ENCODE measurements at places on chromosomes 2 and 18.

GRCh38 chr2:39772086-39772811, 6.8 kb downstream of the THUMPD2 start:
- no peak for DNase-seq

GRCh38 chr2:100257939-100258338, 64.4 kb downstream of the LONRF2 start:
- no peak for DNase-seq

- no peak for DNase-seq
These were observed 72.6 kb upstream of the DAPL1 start for GRCh38 chr2:158722266-158723105.

- no peak for DNase-seq
These were observed 226.7 kb upstream of the ZNF804A start for GRCh38 chr2:184371641-184372040.

All from GM06990 (cell line).